Activated CD4-positive, CD25-positive, alpha-beta regulatory T cell treated with anti-CD3 and anti-CD28 coated beads, Interleukin-2, amount 50 U/mL, for 16 hours (primary cell): ENCODE measurements at places on chromosomes 2 and 18.

DNA sequence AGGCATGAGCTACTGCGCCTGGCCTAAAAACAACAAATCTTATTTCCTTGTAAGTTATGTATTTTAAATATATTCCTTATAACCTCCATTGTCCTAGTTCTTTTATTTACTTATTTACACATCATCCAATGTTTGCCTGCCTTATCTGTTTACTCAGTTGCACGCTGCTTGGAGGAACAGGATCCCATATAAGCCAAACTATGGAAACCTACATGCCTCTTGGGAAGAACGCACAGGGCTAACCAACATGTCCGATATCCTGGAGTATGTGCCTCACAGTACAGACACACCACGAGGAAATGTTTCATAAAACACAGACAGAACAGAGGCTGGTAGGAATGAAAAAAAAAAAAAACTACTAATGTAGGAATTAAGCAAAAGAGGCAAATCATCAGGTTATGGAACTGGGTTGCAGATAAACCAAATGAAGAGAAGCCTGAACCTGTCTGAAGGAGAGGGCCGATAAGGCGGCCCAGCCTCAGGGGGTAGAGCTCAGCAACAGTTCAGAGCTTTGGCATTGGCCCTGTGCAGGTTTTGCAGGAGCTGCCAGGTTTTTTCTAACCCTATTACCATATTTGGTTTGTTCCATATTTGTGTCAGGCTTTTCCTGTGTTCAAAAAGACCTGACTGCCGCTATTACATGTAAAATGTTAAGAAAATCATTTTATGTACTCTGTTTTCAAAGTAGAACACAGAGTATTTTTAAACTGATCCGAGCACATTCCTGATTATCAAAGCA, 19.9 kb upstream of the SP3 start:
- DNase-seq, result no peak

GRCh38 chr2:235433860-235434259, 60.0 kb upstream of the AGAP1 start:
- no peak for DNase-seq

DNA sequence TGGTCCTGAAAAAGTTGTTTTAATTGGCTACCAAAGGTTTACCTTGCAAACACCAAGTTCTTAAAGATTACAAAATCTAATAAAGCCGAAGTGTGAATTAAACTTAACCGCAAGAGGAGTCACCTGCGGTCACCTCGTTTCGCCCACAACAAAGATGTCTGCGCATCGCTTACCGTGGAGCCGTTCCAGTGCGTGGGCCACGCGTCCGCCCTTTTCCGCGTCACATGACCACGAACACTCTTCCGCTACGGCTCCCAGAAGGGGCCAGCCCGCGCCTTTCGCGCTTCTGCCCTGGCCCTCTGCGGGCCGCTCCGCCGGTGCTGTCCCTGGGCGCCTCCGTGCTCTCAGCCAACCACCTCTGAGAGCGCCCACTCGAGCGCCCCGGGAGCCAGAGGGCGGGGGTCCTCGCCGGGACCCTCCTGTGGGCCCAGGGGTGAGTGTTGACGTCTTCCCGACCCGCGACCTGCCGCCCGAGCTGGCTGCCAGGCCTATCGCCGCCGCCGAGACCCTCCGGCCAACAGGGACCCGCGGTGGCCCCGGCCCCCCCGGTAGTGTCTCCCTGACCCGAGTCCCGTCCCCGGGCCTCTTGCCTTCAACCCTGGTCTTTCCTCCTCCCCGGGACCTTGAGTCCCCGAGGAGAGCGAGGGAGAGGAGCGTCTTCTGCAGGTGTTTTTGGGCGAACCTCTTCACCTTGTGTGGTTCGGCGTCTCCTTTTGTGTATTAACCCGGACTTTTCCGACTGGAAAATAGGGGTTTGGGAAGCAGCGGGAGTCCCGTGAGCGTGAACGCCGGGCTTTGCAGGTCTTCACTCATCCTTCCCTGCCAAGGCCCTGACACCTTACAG, at the start of gene MFF:
Gene MFF (plus strand): TSS at position 257 of the 844 bp plus-strand sequence. CDS start 5,415 bp downstream, outside the sequence.
- DNase-seq, result peak; percentile 90

DNA sequence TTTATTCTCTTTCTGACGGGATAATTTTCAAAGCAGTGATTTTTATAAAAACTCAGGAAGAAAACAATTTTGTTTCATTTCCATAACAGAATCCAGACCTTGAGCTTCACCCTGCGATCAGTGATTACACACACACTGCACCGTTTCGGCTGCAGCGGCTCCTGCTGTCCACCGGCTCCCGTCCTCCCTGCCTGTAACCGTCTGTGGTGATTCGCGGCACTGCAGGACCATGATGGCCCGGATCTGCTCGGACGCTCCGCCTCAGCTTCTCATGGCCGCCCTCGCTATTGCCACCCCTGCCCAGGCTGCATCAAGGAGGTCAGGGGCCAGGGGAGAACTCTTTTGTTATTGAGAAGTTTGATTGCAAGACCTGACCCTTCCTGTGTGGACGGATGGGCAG, 246.1 kb downstream of the TWIST2 start:
- DNase-seq, result no peak

- DNase-seq, result no peak
These were observed 51.9 kb upstream of the SEMA4C start for GRCh38 chr2:96921561-96922319.

DNA sequence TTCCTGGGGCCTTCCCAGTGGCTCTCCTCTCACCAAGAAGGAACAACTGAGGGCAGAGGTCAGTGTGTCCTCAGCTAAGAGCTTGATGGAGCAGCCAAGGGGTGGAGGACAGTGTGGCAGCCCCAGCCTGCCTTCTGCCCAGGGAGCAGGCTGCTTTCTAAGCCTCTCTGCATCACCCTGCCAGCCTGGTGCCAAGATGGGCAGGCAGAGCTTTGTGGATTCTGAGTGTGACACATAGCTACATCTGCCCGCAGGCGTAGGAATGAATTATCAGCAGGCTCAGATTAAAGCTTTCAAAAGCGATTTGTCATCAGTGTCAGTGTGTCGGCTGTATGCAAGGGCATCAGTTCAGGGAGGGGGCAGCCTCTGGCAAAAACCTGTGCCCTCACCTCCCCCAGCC, 8.7 kb downstream of the MAL start:
- no peak for DNase-seq

- DNase-seq, result no peak
These were observed 12.9 kb upstream of the NFATC1 start for GRCh38 chr18:79382681-79383387.

DNA sequence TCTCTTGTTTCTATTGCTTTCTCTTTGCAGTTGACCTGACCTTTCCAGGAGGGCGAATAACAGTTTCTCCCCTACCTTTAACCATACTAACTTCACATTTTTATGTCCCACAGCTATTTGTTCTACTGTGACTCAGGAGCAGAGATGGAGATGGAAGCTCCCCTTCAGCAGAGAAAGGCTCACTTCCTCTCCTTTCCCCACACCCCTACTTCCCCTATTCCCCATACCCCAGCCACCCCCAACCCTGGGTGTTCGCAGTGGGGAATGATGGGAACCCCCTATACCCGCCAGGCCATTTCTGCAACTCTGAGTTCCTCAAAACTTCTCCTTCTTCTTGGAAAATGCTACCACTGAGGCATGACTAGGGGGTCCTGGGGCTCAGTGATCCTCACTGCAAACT, 285.4 kb upstream of the MGAT5 start:
- DNase-seq, result no peak

- DNase-seq, result no peak
These were observed 7.2 kb downstream of the SIX3 start for GRCh38 chr2:44948565-44949328.

- DNase-seq, result no peak
These were observed 2.0 kb downstream of the RAPH1 start for GRCh38 chr2:203532957-203533658.

GRCh38 chr2:120677696-120678247, 57.9 kb upstream of the GLI2 start:
- DNase-seq, result no peak

- DNase-seq, result no peak
These were observed 92.5 kb upstream of the MAP2 start for GRCh38 chr2:209331291-209331844.

DNA sequence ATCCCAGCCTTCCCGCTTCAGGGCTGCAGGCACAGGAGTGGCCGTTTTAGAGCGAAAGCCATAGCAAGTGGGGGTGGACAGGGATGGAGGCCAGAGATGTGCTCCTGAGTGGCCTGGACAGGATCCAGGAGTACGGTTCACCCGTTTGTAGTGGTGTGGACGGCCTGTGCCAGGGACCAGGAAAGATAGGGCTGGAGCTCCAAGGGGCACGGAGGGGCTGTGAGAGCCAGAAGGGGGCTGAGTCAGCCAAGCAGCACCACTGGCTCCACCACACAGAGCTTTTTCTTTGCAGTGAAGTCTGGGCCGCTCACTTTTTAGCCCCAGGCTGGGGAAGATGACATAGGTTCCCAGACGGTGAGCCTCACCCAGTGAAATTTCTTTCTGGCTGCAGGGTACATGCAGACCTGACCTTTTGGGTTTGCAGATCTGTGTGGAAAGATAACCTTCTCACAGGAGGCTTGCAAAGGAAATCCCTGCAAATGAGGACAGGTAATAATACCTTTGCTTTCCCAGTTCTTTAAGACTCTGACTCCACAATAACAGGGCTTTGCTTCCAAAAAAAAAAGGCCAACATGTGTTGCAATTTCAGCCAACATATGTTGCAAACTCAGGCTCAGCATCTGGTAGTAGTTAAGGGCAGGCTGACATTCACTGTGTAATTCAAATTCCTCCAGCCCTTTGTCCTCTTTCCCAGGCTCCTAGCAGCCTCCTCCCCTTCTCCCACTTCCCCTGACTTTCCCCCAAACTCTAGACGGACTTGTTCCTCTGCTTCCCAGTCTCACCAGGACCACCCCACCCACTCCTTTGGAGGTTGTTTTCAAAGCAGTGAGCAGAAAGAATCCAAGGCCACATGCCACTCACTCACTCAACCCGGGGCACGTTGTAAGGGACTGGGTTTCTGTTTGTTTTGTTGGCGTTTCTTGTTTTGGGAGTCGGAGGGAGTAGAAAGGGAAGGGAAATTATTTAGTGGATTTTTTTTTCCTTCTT, 20.3 kb upstream of the LAPTM4A start:
- DNase-seq, result no peak

- DNase-seq, result no peak
These were observed 1354.8 kb upstream of the CDH2 start for GRCh38 chr18:29531746-29532145.

GRCh38 chr2:127388423-127389164, 819 bp upstream of the MAP3K2 start:
- no peak for DNase-seq

DNA sequence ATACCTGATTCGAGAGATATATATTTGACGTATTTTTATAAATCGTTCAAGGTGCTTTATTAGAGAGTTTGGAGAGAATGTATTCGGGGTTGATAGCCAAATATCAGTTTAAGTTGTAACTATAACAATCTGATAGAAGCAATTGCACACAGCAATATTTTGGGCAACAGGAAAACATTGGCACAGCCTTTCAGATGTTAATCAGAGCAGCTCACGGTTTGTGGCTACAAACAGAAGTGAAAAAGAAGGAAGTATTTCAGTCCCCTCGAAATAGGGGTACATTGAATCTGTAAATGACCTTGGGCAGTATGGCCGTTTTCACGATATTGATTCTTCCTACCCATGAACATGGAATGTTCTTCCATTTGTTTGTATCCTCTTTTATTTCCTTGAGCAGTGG, 20.6 kb downstream of the SERPINB10 start:
- no peak for DNase-seq

- no peak for DNase-seq
These were observed 232.3 kb downstream of the RIT2 start for GRCh38 chr18:42883169-42883568.

GRCh38 chr2:141137122-141137693, 993.6 kb downstream of the LRP1B start:
- no peak for DNase-seq

- no peak for DNase-seq
These were observed 894.5 kb upstream of the POU3F3 start for GRCh38 chr2:103959174-103960128.

GRCh38 chr18:9741406-9741792, 33.3 kb downstream of the RAB31 start:
- DNase-seq, result no peak

DNA sequence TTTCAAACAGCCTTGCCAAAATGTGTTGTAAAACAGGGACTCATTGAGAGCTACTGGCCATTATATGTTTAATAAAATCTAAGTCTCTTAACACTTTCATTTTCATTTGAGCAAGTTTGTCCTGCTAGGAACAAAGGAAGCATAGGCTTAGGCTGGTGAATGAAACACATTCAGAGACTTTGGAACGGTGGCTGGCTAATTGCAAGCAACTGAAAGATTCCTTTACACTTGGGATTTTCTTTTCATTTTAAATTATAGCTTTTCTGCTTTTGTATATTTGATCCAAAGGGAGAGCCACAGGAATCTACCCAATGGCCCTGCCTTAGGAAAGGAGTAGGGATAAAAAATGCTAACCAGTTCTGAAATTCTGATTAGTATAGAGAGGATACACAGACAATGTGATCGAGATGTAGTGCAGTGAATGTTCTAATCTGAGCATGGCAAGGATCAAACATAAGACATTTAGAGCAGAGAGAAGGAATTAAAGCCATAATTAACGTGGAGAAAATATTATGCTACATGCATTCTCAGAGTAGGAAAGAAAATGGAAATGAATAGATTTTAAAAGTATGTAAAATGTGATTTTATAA, 911.4 kb upstream of the SLC39A10 start:
- no peak for DNase-seq

DNA sequence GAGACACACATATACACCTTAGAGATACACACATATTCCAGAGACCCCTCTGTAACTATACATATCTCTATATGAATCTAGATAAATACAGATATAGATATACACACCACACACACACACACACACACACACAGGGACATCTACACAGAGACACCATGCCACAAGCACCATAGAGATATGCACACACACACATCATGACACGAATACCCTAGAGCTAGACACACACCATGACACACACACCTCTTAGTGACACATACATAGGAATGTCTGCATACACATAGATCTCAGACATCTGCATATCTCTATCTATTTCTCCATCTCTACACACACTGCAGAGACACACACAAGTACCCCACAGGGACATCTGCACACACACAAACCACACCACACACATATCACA, 270.0 kb downstream of the CYRIA start:
- no peak for DNase-seq

DNA sequence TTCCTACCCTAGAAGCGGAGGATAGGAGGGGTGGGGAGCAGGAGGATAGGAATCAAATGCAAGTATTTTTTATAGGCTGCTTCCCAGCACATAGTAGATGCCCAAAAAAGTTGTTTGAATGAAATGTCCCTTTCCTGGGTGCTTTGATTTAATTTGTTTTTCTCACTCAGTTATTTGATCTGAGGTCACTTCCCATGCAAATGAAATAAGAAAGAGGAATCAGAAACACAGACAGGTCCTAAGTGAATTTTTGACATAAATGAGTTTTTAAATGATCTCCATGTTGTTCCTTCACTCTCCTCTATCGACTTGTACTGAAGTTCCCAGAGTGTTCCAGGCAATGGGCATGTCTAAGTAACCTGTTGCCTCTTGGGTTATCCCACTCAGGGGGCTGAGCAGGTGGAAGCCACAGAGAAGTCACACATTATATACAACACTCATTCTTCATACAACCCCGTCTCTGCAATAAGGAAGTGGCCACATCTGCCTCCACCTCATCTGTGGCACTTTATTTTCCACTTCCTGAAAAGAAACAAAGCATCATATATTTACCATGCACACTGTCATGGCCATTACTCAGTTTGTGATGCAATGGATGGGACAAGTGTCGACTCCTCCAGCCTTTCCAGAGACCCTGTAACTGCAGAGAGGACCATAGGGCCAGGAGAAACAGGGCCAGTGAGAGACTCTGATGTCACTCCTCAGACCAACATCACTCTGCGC, 81.9 kb upstream of the ZNF397 start:
- no peak for DNase-seq

GRCh38 chr2:28348921-28349320, 43.7 kb upstream of the FOSL2 start:
- no peak for DNase-seq
